ENCODE measurements at places on chromosomes 6 and 20.

GRCh38 chr6:46234156-46234556, 63.4 kb upstream of the ENPP5 start:
- DNase-seq: no peak

- peak; percentile 14 for DNase-seq
These were observed 792 bp downstream of the SLC23A2 start for GRCh38 chr20:5000263-5001173.

GRCh38 chr6:11595903-11596302, 58.4 kb downstream of the TMEM170B start:
- no peak for DNase-seq

GRCh38 chr6:28978959-28979561, 26.1 kb downstream of the ZNF311 start:
- no peak for DNase-seq

GRCh38 chr20:55205665-55206064, 730.3 kb downstream of the DOK5 start:
- no peak for DNase-seq

DNA sequence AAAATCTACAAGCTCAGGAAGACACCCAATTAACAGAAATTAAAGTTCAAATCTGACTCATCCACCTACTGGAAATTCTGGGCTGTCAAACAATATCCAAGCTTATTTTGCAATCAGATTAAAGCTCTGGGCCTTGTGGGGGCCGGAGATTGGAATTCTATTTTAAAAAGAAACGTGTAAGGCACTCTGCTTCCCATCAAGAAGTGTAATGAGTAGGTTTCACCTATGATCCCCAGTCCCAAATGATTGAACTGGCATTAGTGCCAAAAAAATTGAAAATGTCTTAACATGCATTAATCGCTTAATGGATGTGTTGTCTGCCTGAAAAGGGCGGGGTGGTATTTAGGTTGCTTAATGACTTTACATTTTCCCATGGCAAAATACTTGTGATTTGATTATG, 542.4 kb upstream of the BTBD3 start:
- no peak for DNase-seq

DNA sequence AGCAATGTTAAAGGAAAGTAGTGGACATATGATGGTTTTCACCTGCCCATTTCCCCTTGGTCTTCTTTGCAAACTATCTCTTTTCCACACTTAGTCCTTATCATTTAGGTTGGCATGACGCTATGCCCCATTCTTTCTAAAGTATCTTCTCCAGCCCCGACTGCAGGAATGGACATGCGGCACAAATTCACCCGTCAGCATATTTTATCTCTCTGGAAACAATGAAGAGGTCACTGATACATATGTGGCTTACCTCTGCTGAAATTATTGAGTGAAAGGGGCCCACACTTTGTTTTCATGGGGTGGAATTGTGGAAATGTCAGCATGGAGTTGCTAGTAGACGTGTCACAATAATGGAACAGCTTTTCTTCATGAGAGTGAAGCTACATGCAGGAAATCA, 45.8 kb upstream of the MEI4 start:
- no peak for DNase-seq

DNA sequence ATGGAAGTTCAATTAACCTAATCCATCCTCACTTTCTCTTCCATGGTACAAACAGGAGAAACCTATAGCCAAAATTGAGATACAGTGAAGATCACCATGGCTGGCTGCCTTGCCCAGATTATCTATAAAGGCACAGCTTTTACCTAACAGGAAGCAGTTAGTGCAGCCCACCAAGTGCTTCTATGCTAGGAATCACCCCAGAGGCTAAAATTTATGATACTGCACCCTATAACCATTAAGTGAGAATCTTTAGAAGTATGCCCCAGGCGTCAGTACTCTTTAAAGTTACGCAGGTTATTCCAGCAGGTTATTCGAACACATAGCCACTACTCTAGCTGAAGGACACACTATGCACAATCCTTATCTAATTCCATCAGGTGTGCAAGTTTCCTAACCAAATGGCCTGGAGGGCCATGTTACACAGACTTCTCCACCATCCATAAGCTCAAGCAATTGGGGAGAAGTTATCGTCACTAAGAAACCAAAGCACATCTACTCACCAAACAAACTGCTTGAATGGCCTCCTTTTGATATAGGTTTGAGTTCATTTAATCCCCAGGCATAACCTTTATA, 43.1 kb downstream of the MAN1A1 start:
- no peak for DNase-seq

GRCh38 chr20:20450521-20450920, 82.6 kb downstream of the INSM1 start:
- no peak for DNase-seq

DNA sequence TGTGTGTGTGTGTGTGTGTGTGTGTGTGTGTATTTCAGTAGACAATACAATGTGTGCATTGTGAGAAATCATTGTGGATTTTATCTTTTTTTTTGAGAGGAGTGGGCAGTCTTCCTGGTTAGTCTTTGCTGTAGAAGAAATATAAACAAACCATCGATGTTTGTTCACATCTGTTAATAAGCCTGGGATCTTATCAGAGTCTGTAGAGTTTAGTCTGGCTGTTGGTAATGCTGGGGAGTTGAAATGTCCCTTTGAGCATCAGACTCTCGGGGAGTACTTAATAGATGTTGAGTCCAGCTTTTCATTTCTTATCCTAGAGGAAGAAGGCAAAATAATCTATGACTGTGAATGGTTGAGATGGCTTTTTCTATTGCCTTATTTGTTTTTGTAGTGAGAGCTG, 96.6 kb upstream of the SUPT3H start:
- DNase-seq: no peak

DNA sequence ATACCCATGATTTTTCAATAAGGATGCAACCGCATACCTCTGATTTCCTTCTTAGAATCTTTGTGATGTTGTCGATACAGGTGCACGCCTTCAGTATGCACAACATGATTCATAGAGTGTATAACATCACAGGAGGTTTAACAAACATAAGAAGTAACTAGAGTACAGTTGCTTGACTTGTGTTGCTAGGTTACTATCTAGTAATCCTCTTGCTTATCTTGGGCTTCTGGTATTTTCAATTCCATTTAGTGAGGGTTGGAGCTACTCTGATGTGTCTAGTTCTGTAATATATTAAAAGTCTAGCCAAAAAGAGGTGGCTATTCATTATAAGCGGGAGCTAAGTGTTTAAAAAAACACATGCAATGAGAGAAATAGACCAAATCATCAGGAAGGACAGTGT, 85.5 kb upstream of the TENT5A start:
- no peak for DNase-seq

- DNase-seq: peak; percentile 47
These were observed 10.1 kb upstream of the NHSL1 start for GRCh38 chr6:138509371-138509770.

DNA sequence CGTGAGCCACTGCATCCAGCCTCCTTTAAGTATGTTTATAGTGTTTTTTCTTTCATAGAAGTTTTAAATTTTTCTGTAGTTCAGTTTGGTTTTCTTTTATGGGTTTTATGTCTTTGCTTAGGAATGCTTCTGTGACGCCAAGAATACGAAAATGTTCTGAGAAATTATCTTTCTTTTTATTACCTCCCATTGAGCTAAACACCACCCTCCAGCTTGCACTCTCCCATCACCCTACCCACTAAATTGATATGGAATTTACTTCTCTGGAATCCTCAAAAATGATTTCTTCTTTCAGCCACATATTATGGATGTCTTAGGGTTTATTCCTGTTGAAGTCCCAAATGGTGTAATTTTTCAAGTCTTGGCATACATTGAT, 38.1 kb downstream of the JARID2 start:
- DNase-seq: no peak

- no peak for DNase-seq
These were observed 261.9 kb downstream of the CDH4 start for GRCh38 chr20:61514018-61514365.

GRCh38 chr6:100460650-100461204, 4.0 kb downstream of the SIM1 start:
- DNase-seq: no peak

GRCh38 chr6:56505512-56506260, 137.0 kb downstream of the DST start:
- no peak for DNase-seq

GRCh38 chr6:144936764-144937163, 651.6 kb downstream of the UTRN start:
- DNase-seq: no peak

DNA sequence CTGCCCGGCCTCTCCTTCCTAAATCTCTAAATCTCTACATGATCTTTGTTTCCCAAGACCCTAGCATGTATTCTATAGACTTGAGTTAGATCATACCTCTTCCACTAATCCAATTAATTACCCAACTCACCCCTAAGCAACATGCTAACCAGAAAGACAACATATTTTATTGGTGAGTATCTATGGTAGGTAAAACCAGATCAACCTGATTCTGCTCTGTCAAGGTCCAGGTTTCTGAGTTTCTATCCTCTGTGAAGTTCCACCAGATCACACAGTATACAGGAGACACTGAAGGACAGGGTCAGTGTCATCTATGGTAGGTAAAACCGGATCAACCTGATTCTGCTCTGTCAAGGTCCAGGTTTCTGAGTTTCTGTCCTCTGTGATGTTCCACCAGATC, 363.2 kb upstream of the MARCKS start:
- DNase-seq: no peak

GRCh38 chr6:68975064-68975463, 340.0 kb downstream of the ADGRB3 start:
- DNase-seq: no peak

DNA sequence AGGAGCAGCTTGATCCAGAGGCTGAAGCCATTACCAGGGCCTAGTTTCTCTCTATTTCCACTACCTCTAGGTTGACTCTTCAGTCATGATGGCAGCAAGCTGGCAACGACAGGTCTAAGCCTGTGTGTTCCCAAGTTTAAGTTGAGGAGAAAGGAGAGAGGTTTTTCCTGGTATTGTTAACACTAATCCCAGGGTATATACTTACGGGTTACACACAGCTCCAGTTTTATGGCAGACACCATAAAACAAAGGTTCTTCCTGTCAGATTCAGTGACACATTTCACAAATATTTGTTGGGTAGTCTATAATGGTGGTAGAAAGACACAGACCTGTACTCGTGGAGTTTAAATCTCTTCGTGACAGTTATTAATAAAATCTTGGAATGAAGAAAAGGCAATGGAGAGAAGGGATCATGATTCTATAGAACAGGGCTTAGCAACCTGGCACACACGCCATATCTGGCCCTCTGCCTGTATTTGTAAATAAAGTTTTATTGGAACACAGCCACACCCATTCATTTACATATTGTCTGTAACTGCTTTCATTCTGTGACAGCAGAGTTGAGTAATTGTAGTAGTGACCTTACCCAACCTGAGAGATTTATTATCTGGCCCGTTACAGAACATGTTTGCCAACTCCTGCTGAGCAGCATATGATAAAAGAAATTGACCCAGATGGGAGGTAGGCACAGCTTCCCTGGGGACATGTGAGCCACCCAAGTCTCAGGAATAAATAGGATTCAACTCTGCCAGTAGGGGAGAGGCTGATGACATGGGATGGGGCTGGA, 323.3 kb downstream of the CDH4 start:
- no peak for DNase-seq

DNA sequence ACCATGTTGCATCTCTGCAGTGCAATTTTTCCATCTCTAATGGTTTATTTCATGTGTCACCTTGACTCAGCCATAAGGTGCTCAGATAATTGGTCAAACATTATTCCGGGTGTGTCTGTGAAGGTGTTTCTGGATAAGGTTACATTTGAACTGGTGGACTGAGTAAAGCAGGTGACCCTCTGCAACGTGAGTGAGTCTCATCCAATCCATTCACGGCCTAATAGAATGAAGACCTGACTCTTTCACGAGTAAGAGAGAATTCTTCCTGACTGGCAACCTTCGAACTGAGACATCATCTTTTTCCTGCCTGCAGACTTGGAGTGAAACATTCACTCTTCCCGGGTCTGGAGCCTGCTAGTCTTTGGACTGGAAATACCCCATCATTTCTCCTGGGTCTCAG, 77.1 kb upstream of the SLC22A23 start:
- no peak for DNase-seq

- no peak for DNase-seq
These were observed 742.4 kb downstream of the PTPRT start for GRCh38 chr20:42447270-42447669.

- DNase-seq: no peak
These were observed 50.5 kb downstream of the MCUR1 start for GRCh38 chr6:13763740-13764381.
